ENCODE measurements at places on chromosomes 11 and 22.

DNA sequence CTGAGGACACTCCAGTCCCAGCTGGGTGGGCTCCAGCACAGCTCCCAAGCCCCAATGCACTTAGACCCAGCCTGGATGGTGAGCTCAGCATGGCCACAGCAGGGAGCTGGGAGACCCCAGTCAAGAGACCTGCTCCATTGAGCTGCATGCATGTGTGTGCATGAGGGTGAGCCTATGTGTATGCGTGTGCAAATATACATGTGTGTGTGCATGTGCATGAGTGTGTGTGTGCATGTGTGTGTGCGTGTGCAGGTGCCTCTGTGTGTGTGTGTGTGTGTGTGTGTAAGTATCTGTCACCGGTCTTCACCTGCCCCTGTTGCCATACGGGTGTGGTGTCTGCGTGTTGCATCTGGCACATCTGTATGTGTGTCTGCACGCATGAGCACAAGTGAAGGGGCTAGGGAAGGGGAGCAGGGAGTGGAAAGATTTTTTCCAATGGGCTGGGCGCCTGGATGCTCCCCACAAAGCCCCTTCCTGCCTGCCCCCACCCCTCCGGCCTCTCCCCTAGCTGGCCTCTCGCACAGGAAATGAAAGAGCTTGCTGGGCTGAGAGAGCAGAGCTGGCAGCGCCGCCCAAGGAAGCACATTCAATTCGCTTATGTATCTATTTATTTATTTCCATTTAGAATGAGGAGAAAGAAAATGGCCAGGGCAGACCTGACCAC is 4.1 kb downstream of the TSPAN32 start:
- no peak for DNase-seq

GRCh38 chr11:74434528-74434927 is 32.8 kb downstream of the KCNE3 start:
- no peak for DNase-seq

DNA sequence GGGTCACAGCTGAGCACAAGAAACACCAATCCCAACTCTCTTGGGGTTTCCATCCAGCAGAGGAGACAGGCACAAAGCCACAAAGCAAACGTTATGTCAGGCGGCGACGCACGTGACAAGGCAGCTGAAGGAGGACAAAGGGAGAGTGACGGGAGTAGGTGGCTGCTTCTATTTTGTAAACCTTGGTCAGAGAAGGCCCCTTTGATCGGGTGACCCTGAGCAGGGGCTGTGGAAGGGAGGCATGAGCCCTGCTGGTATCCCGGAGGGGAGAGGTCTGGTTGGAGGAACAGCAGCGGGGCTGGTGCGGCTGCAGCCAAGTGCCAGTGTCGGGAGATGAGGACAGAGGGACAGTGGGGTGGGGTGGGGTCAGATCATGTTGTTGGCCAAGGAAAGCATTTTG is 17.3 kb upstream of the RFPL3 start:
- no peak for DNase-seq

GRCh38 chr11:115552151-115552772 is 48.0 kb upstream of the CADM1 start:
- DNase-seq, result no peak

DNA sequence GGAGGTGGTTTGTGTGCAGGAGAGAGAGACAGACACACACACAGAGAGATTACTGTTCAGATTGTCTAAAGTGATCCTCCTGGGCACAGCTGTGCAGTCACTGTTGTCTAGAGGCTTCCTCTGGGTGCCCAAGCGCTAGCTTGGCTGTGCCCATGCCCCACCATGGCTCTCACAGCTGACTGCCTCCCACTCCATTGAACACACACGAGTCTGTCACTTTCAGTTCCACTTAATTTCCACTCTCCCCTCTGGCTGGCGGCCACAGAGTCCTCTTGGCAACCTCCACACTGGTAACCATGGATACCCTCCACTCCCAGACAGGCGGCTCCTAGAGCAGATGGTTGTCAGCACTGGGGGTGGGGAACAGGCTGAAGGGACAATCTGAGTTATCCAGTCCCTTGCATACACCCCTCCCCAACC is 29.1 kb downstream of the MAP6 start:
- no peak for DNase-seq

GRCh38 chr11:10778217-10778970 is 27.3 kb downstream of the CTR9 start:
- peak; percentile 54 for DNase-seq

DNA sequence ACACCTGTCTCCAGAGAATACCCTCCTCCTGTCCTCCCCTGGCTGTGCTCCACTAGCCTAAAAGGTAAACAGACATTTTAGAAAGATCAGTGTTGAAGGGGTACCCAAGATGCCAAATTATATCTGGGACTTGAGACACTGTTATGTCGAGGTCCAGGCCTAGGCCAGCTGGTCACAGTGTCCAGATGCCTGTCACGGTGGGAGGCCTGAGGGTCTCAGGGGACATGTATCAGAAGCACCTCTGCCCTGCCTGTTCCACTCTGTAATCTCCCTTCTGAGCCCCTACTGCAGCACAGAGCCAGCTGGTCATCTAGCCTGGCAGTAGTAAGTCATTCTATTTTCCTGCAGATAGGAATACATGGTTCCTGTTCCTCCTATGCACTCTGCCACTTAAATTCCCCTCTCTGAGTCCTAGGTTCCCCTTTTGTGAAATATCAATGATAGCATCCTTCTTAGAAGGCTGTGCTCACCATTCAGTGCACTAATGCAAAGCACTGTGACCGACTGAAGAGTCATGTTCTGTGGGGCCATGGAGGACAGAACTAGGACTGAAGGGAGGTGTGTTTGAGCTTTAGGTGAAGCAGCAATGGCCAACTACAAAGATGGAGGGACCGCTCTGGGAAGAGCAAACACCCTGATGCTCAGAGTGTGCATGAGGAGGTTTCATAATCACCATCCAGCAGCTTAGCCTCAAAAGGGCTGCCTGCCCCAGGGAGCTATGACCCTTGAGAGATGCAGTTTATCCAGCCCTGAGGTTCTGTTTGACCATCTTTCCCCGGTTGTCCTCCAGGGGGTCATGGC is 44.8 kb upstream of the TUB start:
- DNase-seq, result no peak

DNA sequence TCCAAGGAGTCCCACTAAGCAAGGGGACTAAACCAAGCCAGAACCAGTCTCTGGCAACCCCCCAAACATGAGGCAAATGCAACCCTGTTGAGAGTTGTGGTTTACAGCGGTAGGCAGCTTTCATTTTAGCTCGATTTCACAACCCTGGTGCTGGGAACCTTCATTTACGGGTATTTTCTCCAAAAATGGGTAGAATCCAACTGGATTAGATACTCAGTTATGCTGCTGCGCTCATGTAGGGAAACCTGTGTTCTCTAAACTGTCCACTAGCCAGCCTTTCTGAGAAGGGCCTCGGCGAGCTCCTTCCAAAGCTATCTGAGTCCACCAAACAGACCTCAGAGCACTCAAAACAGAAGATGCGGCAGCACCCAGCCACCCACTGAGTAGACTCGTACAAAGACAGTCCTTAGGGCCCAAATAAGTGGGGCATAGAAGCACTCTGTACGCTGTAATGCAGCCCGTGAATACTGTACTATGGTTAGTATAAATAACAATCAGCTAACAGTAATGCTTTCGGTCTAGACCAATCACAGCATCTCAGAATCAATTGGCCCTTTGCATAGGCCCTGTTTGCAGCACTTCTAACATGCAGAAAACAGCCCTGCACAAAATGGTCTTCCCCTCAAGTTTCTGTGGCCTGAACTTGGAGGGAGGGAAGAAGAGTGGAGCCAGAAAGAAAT is 104.7 kb downstream of the ETS1 start:
- no peak for DNase-seq
